ENCODE measurements at places on chromosomes 13 and 19.

GRCh38 chr19:47445937-47446402 lies 25.7 kb downstream of the SLC8A2 start:
- peak; percentile 44 for DNase-seq

DNA sequence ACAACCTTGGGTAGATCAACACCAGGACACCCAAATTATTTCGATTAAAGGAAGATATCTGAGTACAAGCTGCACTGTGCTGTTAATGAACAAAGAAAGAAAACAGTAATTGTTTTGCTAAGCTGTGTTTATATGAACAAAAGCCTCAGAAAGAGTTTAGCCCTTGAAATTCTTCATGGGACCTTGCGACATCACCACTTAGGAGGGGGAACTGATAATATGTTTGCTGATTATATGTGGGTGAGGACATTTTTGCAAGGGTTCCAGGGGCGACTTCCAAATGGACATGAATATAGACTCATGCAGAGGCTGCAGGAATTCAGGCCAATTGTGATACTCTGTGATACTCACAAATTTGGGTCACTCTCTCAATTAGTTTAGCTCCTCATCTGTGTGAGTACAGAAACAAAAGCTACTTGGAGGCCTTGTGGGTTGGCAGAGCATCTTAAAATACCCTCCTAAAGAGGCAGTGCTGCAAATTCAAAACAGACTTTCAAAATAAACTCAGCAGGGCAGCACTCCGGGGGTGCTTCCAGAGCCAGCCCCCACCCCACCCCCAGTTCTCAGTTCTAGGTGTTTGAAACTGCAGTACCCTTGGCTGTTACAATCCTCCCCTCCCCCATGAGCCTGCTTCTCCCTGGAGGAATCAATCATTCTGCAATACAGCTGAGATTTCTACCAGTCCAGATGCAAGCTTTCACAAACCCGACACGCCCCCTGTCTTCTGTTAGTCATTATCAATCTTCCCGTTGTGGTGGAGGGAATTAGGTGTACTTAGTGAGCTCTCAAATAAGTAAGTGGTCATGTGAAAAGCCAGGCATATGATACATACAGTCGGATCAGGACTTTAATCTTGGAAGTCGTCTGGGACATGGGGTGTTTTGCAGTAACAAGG lies 97.0 kb upstream of the MBNL2 start:
- DNase-seq: no peak

DNA sequence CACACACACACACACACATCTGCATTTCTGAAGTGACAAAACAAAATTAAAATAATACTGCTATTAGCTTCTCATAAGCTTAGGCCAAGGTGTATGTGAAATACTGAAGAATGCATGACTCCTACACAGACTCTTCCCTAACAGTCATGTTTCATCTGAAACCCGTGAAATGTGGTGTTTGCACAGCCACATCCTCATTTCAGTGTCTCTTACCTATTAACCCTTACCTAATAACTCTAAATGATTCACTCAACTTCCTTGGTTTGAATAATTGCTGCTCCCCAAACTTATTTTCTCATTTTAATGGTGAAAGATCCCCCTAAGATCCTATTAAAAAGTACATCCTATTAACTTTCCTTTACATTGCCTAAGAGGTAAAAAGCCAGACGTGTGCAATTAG lies 117.6 kb downstream of the MIPEP start:
- DNase-seq: no peak

DNA sequence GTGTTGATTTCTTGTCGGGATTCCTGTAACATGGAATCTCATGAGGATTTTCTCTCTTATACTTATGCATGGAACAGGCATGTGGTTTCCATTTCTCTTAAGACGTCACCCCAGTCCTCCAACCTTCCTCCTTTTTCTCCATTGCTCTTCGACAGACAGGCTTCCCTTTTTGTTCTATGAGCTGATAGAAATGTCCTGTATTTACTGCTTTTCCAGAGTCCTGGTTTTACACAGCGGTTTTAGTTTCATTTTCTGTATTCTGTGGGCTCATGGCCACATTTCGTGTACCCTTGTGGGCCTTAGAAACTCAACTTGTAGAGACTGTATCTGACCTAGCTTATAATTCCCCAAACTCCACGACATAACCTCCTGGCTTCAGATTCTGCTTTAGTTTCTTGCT lies 113.1 kb downstream of the PAN3 start:
- DNase-seq: no peak

GRCh38 chr13:82115391-82115790 lies 1766.9 kb downstream of the SLITRK1 start:
- DNase-seq: no peak

DNA sequence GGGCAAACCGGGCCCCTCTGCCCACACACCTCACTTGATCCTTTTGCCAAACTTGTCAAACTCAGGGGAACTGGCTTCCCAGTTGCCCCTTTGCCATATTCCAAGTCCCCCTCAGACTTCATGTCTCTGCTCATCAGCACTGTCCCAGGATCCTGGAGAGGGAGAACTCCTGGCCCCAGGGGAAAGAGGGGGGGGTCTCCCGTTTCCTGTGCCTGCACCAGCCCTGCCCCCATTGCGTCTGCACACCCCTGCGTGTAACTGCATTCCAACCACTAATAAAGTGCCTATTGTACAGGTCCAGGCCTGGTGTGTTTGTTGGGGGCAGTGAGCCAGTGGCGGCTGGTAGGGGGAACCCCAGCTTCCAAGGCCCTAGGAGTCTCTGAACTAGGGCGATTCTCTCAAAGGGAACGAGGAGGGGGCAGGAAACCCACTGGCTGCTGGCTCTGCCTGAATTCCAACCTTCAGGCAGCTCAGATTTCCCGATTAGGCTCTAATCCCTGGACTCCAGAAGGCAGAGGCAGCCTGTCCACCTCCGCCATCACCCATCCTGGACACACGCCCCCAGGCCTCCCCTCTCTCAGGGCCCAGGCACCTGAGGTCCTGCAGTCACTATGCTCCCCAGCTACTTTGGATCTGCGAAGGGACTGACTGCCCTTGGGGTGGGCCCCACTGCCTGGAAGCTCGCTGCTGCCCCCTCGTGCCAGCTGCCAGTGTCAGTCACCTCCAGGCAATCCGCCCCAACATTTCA lies 9.7 kb upstream of the ILF3 start:
- peak; percentile 74 for DNase-seq

DNA sequence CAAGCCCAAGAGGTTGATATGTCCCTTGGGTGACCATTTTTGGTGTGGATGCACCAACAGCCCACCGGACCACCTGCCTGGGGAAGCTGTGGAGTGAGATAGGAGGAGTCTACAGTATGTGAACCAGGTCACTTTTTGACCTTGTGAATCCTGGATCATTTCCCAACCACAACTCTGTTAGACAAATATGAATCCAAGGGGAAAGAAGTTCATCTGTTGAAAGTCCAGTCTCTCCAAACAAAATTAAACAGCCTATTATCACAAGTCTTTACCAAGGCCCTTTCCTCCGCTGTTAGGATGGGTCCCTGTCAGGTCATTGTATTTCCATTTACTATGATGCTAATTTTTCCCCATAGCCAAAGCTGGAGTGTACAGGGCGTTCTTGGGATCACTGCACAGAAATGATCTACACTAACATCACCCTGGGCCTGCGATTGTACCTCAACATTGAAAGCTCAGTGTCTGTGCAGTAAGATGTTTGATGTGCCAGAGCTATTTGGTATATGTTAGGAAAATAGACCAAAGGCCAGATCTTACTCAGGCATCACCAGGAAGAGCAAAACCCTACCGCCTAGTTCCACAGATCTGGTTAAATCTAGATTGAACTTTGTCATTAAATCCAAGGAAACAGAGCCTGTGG lies 117.1 kb downstream of the STARD13 start:
- no peak for DNase-seq

DNA sequence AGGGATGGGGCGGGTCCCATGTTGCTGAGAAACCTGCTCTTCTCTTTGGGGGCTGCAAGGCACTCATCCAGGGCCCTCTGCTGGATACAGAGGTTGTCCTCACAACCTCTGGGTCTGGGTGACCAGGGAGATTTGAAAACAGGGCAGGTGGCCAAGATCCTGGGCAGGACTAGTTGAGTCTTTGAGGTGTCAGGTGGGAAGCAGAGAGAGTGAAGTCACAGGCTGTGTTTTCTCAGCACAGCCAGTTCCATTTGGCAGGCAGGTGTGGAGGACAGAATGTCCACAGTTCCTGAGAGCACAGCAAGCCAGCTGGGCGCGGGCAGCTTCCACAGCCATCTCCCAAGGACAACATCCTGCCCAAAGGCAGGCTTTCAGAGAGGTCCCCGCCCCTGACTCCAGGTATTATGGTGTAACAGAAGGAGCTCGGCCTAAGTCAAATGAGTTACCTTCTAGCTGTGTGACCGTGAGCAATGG lies 118.8 kb downstream of the NUFIP1 start:
- no peak for DNase-seq

- DNase-seq: no peak
Measured at GRCh38 chr13:69202996-69203395, 904.6 kb upstream of the ATXN8OS start.

GRCh38 chr13:42574435-42575311 lies 721 bp downstream of the TNFSF11 start:
- peak; percentile 23 for DNase-seq

DNA sequence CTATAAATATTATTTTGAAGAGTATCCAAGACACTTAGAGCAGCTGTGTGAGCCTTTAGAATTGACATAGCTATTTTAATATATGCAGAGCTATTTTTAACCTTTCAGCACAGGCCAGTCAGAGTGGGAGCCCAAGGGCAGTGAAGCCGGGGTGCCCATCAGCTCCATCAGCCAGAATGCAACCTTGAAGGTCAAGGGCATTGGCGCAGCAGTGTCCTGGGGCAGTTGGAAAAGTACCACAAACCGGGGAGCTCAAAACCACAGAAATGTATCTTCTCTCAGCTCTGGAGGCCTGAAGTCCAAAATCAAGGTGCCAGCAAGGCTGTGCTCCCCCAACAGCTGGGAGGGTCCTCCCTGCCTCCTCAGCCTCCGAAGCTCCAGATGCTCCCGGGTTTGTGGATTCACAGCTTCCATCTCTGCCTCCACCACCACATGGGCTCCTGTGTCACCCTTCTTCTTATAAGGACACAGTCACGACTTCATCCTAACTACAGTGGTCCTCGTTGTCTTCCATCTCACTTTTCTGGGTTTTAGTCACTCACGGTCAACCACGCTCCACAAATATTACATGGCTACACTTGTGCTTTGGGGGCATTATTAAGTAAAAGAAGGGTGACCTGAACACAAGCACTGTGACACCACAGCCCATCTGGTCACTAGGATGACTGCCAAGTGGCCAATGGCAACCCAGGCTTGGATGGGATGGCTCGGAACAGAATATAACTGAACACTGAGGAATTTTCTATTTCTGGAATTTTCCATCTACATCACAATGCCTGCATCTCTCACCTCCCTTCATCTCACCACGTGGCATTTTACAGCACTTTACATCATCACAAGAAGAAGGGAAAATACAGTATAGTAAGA lies 15.9 kb upstream of the GAS6 start:
- no peak for DNase-seq

GRCh38 chr13:31986676-31987470 lies 44.7 kb upstream of the FRY start:
- no peak for DNase-seq

- DNase-seq: no peak
Measured at GRCh38 chr13:23921451-23921888, 24.2 kb upstream of the C1QTNF9B start.

DNA sequence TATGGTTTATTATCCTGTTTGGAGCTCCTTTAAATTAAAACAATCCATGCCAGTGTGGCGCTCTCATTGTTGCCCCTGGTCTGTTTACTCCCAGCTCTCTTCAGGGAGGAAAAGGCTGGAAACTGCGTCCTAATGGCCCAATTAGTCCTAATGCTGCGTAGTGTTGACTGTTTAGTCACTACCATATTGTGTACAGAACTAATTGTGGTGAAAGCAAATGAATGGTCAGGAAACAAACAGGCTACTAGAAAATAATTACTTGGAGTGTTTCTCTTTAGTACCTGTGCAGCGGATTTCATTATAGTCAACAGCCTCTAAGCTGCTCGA lies 54.5 kb upstream of the MTIF3 start:
- no peak for DNase-seq

GRCh38 chr19:46887240-46887782 lies 26.5 kb downstream of the ARHGAP35 start:
- DNase-seq: no peak

DNA sequence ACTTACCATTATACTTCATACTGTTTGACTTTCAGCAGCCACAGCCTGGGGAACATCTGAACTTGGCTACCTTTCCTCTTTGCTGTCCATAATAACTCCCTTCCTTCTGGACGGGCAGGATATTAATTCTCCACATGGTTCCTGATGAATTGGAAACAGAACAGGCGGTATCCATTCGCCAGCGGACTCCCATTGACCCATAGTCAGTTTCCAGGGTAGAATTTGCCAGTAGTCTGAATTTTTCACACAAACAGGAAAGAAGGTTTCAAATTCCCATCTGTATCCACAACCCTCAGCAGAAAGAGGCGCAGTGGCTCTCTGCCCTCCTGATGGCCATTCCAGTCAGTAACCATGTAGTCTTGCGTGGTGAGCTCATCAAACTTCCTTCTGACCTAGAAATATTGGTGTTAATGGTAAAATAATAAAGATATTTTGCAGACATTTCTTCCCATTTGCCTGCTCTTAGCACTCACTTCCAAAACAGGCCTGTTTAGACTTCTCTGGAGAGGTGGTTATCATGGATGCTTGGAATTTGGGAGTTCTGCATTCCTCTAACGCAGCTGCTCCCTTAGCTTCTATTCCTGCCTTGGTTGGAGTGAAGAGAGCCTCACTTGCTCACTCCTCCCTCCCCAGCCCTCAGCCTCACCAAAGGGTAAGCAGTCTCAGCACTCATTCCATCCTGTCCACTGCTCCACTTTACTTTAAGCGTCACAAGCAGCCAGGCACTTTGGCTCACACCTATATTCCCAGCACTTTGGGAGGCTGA lies 75.0 kb upstream of the OXGR1 start:
- DNase-seq: no peak

DNA sequence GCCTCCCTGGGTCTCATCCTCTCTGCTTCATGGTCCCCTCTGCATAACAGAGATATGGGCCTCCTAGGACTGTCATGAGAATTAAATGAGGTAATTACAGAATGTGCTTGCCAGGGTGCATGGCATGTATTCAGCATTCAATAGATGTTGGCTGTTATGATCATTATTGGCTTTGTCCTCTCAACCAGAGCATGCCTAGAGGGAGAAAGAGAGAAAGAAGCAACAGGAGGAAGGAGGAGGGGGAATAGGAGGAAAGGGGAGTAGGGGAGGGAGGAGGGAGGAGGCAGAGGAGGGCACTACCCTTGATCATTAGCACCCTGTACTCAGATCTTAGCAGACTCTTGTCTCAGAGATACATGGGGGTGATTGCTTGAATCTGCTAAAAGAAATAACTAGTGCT lies 41.0 kb upstream of the SIAH3 start:
- DNase-seq: no peak

- DNase-seq: no peak
Measured at GRCh38 chr13:23391752-23392151, 41.8 kb downstream of the SACS start.

DNA sequence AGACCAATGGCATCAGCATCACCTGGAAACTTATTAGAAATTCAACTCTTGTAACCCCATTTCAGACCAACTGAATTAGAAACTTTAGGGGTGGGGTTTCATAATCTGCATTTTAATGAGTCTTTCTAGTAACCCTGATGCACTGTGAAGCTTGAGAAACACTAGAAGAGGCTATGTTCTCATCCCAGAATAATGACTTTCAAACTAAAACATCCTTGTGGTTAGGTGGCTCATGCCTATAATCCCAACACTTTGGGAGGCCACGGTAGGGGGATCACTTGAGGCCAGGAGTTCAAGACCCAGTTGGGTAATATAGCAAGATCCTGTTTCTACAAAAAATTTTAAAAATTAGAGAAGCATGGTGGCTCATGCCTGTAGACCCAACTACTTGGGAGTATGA lies 402.4 kb downstream of the DLEU7 start:
- DNase-seq: no peak
